CD4-positive, alpha-beta T cell treated with Interleukin-15 for 4 hours (primary cell): ENCODE measurements at places on chromosomes 1 and 21.
A peak's percentile ranks its signal among the peaks of the same experiment; 100 is the strongest.

DNA sequence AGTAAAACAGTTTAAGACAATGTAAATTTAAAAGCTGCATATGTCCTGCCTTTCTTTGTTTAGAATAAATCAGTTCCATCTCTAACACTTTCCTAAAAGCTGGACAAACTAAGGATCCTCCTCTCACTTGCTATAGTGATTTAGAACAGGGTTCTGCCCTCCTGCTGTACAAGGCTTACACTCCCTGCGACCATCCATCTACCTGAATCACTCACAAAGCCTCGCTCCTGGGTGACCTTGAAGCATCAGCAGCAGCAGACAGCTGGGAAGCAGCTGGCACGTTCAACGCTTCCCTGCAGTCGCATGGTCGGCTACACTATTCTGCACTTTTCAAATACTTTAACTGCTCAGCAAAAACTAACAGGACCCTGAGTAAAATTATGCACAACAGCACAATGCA lies 128.0 kb downstream of the NTPCR start:
- DNase-seq: no peak

GRCh38 chr21:43337901-43338655 lies 88.9 kb downstream of the SIK1 start:
- DNase-seq: no peak

DNA sequence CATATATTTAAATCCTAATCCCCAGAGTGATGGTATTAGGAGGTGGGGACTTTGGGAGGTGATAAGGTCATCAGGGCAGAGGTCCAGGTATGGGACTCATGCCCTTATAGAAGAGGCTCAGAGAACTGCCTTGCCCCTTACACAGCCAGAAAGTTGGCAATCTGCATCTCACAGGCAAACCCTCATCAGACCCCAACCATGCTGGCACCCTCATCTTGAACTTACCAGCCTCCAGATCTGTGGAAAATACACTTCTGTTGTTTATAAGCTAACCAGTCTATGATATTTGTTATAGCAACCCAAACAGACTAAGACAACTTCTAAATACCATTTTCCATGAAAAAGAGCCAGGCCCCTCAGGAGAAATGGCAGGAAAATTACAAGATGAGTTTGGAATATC lies 69.3 kb upstream of the PRDX6 start:
- no peak for DNase-seq

DNA sequence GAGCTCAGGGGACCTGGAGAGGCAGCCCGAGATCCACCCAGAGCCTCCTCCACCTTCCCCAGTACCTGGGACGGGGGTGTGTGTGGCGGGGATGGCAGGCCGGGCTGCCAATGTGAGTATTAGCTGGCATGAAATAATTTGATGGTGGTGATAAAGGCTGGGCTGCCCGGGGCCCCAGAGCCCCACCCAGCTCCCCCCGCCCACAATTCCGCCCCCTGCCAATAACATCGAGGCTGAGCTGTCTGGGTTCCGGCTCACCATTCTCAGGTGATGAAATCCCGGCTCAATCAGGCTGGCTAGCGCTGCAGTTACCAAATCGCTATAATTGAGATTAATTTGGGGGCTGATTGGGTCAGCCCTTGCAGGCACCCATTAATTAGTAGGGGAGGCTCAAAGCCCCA lies 103.8 kb upstream of the CASZ1 start:
- no peak for DNase-seq

DNA sequence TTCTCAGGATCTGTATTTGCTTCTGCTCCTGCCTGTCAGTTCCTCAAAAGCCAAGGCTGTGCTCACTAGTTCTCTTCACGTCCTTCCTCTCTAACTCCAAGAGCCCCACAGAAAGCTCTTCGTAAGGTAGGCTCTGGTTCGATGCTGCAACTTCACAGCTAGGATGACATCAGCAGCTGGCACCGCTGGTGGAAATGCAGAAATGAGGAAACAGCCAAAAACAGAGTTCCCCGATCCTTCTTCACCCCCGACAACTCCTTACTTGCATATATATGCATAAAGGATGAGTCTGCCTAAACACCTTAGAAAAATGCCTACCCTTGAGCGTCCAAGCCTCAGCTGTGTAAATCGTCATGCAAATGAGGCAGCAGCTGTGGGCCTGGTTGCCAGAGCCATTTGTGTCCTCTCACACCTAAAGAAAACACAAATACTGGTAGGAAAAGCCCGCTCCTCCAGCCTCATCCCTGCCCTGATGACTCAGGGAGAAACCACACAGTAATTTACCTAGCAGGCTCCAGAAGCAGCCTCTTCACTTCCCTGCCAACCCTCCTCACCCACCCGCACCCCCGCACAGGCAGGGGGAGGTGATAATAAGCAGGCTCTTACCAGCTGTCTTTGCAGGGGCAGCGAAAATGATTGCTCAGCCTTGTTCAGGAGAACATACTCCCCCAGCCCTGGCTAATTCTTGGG lies 28.2 kb downstream of the BATF3 start:
- no peak for DNase-seq

DNA sequence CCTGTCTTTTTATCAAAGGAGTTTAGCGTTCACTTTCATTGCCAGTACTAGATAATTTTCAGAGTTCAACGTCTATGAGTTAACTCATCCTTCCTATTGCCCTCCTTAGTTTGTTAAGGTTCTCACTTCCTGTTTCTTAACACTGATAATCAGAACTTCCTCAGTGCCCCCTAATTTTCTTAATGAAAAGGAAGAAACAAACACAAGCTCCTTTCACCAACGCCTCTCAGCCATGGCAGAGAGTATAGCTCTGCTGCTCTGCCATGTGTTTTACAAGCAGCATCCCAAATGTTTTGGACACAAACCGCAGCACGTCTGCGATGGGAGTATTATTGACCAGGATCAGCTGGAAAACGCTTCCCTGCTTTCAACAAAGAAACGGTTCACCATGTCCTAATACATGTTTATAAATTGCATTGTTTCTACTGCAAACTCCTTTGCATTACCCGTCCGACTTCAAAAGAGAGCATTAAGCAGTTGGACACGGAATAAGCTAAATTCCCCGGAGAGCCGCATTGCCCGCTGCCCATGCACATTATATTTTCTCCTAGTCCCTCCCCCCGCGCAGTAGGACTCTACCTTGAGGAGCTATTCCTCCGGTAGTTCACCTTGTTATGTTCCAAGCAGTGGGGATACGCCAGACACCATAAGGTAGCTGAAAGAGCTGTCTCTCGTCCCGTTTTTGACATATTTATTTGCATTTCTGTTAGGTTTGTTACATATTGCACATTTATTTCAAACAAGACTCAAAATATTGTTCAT lies 561 bp downstream of the OLFM3 start:
- no peak for DNase-seq

- DNase-seq: no peak
Observed at GRCh38 chr1:177432897-177433296, 262.1 kb downstream of the BRINP2 start.

- no peak for DNase-seq
Observed at GRCh38 chr1:75908717-75909152, 23.5 kb downstream of the ASB17 start.

- no peak for DNase-seq
Observed at GRCh38 chr1:1318131-1318652, 6.3 kb downstream of the INTS11 start.

DNA sequence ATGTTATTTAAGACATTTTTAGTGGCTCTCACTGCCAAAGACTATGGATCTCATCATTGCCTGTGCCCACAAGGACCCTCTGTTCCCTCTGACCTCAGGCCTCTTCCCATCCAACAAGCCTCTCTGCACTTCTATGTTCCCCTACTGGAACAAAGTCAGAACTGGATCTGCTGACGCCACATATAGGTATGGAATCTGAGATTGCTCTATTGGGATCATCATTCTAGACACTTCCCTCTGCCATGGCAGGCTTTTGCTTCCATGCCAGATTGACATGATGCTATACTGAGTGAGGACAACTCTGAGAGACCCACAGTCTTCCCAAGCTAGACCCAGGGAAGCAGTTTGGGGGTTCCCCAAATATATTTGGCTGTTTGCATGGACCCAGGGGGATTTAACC lies 76.0 kb upstream of the ZNF648 start:
- no peak for DNase-seq

DNA sequence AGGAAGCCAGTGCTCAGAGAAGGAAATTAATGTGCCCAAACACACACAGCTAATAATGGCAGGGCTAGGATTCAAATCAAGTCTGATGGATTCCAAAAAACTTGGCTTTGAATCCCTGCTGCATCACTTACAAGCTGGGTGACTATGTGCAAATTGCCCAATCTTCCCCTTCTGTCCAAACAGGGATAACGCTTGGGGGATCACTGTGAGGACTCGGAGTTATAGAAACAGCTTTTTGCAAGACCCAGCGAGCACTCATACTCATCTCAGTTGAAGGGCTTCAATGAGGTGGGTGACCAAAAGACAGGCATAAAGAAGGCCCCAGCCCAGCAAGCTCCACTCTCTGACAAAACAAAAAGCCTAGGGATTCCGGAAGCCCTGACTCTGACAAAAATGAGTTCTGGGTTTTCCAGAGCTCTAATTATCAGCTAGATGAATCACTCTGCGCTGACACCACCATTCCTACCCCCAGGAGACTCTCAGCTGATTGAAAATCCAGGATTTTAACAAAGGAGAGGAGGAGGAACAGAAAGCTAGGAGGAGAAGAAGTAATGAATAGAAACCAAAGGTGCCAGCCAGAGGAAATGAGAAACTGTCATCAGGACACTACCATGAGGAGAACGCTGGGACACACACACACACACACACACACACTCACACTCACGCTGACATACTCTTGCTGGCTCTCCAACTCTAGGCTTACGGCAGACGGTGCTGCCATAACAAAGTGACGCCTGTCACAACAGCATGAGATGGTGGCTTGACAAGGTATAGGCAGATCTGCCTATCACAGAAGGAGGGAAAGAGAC lies 1.6 kb upstream of the STK40 start:
- no peak for DNase-seq

DNA sequence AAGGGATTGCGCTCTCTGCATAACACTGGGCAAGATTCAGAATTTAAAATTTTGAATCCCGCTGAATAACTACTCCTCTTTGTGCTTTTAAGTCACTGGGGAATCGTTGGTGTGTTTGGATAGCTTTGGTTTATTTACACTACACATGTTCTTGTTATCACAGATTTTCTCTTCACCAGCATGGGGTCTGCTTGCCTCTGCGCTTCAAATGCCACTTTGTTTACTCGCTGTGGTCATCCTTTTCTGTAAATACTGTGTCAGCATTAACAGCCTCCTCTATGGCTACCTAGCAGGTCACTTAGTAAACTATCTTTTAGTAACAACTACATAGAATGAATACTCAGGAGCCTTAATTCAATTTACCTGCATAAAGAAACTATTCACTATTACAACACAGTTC lies 14.4 kb upstream of the KCNH1 start:
- DNase-seq: no peak

DNA sequence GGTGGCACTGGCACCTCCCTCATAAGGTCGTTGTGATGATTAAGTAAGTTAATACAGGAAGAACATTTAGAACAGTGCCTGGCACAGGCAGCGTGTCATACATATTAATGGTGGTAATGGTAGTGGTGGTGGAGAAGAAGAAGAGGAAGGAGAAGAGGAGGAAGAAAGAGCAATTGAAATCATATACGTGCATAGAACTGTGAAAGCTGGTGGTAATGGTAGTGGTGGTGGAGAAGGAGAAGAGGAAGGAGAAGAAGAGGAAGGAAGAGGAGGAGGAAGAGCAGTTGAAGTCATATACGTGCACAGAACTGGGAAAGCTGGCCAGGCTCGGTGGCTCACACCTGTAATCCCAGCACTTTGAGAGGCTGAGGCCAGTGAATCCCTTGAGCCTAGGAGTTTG lies 121.3 kb upstream of the HOOK1 start:
- DNase-seq: no peak

DNA sequence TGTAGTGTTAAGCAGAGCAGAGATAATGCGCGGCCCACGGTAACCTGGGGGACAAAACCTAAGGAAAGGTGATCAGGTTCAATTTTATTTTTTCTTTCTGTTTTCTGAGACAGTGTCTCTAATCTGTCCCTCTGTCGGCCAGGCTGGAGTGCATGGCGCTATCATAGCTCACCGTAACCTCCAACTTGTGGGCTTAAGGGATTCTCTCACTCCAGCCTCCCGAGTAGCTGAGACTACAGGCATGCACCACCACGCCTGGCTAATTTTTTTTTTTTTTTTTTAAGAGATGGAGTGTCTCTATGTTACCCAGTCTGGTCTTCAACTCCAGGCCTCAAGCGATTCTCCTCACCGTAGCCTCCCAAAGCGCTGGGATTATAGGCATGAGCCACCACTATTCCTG lies 724 bp upstream of the ANKRD35 start:
- DNase-seq: no peak

GRCh38 chr1:232682248-232682647 lies 52.3 kb upstream of the SIPA1L2 start:
- no peak for DNase-seq

DNA sequence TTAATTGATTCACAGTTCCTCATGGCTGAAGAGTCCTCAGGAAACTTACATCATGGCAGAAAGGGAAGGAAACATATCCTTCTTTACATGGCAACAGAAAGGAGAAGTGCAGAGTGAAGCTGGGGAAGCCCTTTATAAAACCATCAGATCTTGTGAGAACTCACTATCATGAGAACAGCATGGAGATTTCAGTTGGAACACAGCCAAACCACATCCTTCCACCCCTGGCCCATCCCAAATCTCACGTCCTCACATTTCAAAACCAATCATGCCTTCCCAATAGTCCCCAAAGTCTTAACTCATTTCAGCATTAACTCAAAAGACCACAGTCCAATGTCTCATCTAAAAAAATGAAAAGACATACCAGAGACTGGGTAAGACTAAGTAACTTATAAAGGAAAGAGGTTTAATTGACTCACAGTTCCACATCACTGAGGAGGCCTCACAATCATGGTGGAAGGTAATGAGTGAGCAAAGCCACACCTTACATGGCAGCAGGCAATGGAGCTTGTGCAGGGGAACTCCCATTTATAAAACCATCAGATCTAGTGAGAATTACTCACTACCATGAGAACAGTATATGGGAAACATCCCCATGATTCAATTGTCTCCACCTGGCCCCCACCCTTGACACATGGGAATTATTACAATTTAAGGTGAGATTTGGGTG lies 105.2 kb downstream of the MRPL39 start:
- peak; percentile 30 for DNase-seq

GRCh38 chr1:65393347-65393746 lies 27.1 kb upstream of the LEPR start:
- DNase-seq: peak; percentile 47

GRCh38 chr1:165793951-165794350 lies 25.3 kb upstream of the TMCO1 start:
- DNase-seq: no peak

GRCh38 chr1:11654137-11654938 lies at the start of the genes FBXO2 and FBXO44:
FBXO2 (minus strand) TSS chr1:11654429; CDS start chr1:11654340, 89 bp downstream.
FBXO44 (plus strand) TSS chr1:11654877; CDS start chr1:11655836, 959 bp downstream.
- peak; percentile 49 for DNase-seq

GRCh38 chr1:178166429-178167024 lies 72.6 kb downstream of the RASAL2 start:
- no peak for DNase-seq

- DNase-seq: no peak
Observed at GRCh38 chr1:63917571-63918417, 144.0 kb downstream of the ROR1 start.

GRCh38 chr1:185559151-185559550 lies 175.0 kb upstream of the HMCN1 start:
- no peak for DNase-seq
